ENCODE measurements at places on chromosomes 13 and 19. TPM values are rescaled to one million over a fixed set of nuclear protein-coding genes. Genes with fewer than 3 reads are reported as not detected.

The FPR1 gene
- total RNA-seq = not detected

The PTGER1 gene
- not detected for total RNA-seq

The MBD3L2 gene
- not detected for total RNA-seq

The NKPD1 gene
- total RNA-seq = 0.33 TPM

The PSG11 gene
- total RNA-seq = not detected

The CD33 gene
- total RNA-seq = 0.51 TPM

The CEACAM20 gene
- total RNA-seq = not detected

The FKRP gene
- 31.2 TPM for total RNA-seq

The SPACA4 gene
- not detected for total RNA-seq

The PRX gene
- 0.79 TPM for total RNA-seq

The BCL3 gene
- total RNA-seq = 27.9 TPM

The KLK4 gene
- not detected for total RNA-seq

The CATSPERD gene
- total RNA-seq = not detected

The KASH5 gene
- total RNA-seq = 0.48 TPM

The ELSPBP1 gene
- not detected for total RNA-seq

GRCh38 chr19:51339313-51339686 lies 2.6 kb downstream of the VSIG10L start:
- no peak for DNase-seq

GRCh38 chr19:926323-926588 lies 421 bp downstream of the ARID3A start:
- DNase-seq = no peak

- no peak for DNase-seq
Observed at GRCh38 chr19:47756627-47756929, 11.2 kb downstream of the NOP53 start.

GRCh38 chr13:105462098-105462497 lies 1073.4 kb downstream of the EFNB2 start:
- DNase-seq = no peak

DNA sequence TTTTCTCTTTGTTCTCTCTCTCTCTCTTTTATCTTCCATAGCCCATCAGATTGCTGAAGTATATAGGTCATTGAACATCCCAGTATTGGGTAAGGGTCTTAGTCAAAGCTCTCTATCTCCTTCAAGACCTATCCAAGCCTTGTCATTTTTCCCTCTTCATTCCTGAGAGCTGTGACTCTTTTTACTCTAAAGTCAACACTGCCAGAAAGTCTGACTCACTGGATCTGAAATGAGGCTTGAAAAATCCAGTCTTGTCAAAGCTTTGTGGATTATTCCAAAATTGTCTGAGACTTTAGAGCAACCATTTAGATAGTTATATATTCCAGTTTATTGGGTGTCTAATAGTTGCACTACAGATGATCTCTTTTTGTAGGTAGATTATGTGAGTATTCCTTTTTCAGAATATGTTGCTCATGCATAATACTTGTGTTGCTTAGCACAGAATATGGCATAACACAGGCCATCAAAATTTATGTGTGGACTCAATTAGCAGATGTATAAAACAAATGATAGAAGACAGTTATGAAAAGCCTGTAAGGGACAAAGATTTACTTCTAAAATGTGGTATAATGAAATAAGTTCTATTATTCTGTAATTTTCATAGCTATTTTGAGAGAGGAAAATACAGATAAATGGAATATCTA lies 389.3 kb upstream of the PCDH9 start:
- DNase-seq = no peak

GRCh38 chr19:16205205-16206045 lies 7.7 kb downstream of the AP1M1 start:
- no peak for DNase-seq

- DNase-seq = no peak
Observed at GRCh38 chr13:84362777-84363176, 480.5 kb upstream of the SLITRK1 start.

DNA sequence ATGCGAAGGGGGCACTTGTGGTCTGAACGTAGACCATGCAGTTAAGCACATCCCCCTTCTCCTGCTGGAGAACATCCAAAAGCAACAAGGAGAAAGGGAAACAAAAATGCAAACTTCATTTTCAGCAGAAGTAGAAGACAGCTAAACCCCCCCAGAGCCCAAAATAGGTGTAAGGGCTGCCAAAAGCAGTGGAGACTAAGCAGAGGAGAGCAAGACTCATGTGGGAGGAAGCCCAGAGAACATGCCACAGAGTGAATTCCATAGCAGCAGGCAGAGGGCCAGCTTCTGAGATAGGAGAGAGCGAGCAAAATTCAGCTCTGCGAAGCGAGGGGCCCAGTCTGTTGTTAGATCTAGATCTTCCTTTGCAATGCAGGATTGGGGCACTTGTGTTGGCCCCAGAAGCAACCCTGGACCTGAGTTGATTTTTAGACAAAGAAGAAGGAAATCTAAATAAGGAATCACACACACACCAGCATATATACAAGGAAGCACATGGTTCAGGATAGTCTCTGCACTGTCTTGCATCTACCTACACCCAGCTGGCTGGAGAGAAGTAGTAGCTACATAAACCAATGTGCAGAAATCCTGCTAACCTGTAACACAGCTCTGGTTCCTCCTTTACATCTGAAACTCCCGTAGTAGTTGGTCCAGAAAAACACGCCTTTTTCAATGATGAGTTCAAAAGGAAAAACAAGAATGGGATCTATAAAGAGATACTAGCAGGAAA lies 199.6 kb downstream of the SPRY2 start:
- DNase-seq = no peak

DNA sequence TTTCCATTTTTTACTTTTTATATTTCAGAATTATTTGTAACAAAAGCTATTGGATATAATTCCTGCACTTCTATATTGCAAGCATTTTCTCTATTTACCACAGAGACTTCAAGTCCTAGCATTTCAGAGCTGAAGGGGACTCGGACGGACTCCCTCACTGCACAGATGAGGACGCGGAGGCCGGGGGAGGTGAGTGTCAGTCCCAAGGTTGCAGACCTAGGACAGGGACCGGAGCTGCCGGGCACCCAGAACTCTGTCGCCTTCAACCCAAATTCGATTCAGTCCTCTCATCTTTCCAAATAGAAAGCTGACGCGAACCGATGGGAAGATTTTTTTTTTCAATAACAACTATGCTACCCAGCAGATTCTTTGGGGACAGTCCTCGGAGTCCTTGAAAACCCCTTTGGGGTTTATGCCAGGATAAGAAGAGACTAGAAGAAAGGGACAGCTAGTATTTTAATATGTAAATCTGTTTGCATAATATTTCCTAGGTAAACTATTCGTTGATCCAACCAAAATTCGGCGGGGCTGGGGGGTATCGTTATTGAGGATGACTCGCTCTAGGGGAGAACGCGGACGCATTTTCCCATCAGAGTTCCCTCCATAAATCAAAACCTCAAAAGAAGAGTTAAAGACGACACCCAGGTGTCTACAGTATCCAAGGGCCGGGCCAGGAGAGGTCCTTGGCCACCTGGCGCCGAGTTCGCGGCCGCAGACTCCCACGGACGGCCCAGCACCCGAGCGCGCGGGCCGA lies 803 bp downstream of the FLT3 start:
- DNase-seq = no peak

- DNase-seq = no peak
Observed at GRCh38 chr13:105518086-105518485, 1017.4 kb downstream of the EFNB2 start.

DNA sequence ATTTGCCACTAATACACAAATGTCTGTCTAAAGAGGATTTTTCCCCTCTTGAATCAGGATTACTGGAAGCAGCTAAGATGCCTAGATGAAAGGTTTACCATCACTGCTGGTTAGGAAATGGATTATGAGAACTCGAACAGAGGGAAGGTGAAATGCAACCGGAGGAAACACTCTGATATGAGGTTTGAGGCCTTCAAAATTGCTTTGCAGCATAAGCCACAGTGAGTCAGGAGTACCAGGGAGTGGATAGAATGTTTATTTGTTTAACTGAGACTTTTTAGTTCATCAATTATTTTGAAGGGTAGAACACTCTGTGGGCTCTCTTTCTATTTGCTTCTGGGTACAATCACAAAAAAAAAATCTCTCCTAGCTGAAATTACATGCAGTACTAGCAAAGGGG lies 18.1 kb downstream of the CDADC1 start:
- no peak for DNase-seq

DNA sequence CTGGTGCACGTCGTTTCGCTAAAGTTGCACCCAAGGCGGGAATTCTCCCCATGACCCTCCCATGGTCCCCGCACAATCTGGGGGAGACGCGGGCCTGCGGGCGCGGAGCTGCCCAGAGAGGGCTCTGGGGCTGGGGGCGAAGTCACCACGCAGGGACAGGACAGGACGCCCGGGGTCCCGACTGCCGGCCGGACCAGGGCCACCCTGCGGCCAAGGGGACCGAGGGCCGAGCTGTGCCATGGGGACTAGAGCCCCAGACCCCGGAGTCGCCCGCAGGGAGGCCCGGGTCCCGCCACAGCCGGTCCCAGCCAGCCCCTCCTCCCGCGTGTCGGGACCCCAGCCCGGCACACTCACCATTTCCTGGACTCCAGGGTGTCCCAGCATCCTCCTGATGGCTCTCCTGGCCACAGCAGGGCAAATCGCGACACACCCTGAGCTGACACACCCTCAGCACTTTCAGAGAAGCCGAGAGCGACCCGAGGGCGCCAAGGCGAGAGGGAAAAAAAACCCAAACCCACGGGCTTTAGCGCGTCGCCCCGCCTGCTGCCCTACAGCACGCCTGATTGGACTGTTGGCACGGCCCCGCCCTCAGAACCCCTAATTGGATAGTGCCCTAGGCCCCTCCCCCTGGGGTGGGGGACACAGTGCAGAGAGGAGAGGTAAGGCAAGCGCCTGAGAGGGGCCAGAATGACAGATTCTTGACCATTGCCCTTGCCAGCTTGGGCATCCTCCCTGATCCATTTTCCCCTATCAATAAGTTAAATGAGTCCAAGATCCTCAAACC lies 28.6 kb downstream of the ZNF44 start:
- DNase-seq = no peak

- DNase-seq = no peak
Observed at GRCh38 chr13:87820241-87820640, 149.1 kb downstream of the SLITRK5 start.

DNA sequence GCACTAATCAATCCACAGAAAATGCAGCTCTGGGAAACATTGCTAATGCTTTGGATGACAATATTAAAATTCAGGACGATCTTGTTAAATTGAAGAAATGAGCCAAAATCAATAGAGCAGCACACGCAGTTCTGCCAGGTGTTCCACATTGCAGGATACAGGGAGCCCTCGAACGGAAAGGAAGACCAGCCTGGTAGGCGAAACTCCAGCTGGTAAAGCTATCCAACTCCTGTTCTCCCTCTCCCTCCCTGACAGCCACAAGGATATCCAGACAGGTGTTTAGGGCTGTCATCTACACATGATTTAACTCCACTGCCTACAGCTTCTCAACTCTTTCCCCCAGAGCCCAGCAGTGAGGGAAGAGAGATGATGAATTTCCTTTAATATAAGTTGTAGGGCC lies 67.7 kb downstream of the EPSTI1 start:
- no peak for DNase-seq

GRCh38 chr19:3881272-3882040 lies 971 bp downstream of the ATCAY start:
- DNase-seq = no peak

DNA sequence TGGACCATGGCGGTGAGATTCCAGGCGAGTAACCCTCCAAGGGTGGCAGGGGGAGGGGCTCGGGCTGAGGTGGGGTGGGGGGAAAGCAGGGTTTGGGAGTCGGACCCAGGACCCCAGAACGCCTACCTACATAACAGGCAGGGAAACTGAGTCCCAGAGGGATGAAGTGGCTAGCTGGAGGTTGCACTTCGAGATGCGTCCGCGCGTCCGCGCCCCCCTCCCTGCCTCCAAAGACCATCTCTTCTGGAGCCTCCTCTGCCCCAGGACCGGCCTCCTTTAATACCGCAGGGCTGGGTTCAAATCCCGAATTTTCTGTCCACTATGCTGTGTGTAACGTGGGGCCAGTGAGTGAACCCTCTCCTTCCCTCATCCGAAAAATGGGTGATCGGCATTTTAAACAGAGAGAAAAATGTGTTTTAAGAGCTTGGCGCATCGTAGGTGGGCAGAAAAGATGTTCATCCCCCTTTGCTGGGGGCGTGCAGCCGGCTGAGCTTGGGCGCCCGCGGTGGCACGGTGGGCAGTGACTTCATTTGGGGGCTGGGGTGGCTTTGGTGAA lies 13.8 kb downstream of the TJP3 start:
- DNase-seq = no peak

- DNase-seq = no peak
Observed at GRCh38 chr19:34044021-34044420, 128.3 kb upstream of the LSM14A start.

DNA sequence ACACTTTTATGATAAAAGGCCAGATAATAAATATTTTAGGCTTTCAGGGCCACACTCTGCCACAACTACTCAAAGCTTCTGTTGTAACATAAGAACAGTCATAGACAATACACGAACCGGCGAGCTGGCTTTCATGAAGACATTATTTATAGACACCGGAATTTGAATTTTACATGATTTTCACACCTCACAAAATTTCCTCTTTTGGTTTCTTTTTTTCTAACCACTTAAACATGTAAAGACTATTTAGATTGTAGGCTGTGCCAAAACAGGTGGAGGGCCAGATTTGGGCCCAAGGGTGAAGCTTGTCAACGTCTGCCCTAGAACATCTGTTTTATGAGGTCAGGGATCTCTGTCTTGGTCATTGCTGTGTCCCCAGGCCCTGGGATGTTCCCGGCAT lies 29.7 kb upstream of the FXYD3 start:
- no peak for DNase-seq

DNA sequence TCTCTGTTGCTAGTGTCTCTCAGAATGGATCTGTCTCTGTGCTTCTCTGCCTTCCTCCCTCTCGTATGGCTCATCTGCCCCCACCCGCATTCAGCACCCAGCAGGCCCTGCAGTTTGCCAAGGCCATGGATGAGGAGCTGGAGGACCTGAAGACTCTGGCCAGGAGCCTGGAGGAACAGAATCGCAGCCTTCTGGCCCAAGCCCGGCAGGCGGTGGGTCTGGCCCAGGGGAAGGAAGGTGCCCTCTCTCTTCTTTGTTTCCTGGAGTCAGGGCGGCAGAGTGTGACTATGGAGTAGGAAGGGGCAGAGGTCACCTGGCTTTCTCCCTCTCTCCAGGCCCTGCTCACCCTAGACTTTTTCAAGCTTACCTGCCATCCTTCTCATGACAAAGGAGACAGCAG lies 10.9 kb downstream of the KASH5 start:
- no peak for DNase-seq

DNA sequence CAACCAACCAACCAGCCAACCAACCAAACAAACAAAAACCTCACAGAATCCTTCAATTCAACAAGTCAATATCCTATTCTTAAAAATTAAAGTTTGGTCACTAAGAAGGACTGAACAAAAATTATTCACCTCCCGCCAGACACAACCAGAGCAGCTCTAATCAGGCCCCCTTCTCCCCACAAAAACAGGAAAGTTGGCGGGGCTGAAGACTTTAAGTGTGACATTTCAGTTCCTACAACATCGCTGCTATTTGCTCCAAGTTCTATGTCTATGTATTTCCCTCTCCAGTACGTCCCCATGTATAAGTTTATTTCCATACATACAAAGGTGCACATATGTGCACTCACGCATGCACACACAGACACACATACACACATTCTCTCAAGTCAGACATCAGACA lies 32.8 kb upstream of the STK24 start:
- no peak for DNase-seq

GRCh38 chr13:51721496-51721895 lies 82.5 kb downstream of the DHRS12 start:
- DNase-seq = no peak

GRCh38 chr13:110294146-110294545 lies 12.8 kb downstream of the COL4A1 start:
- DNase-seq = no peak

GRCh38 chr19:9324584-9324962 lies 594 bp downstream of the ZNF559 start:
- DNase-seq = no peak
